ENCODE measurements at places on chromosomes 3 and 15. TPM values are rescaled to one million over a fixed set of nuclear protein-coding genes. Genes with fewer than 3 reads are reported as not detected.
A peak's percentile ranks its signal among the peaks of the same experiment; 100 is the strongest.

The RETNLB gene
- total RNA-seq: not detected

The TRANK1 gene
- 5.6 TPM for total RNA-seq

The CASR gene
- total RNA-seq: not detected

The NPAP1 gene
- total RNA-seq: not detected

The ADGRG7 gene
- not detected for total RNA-seq

GRCh38 chr15:100134586-100134985 lies 207.2 kb downstream of the ADAMTS17 start:
- DNase-seq: no peak

GRCh38 chr3:87033205-87033604 lies 42.3 kb upstream of the VGLL3 start:
- DNase-seq: no peak

DNA sequence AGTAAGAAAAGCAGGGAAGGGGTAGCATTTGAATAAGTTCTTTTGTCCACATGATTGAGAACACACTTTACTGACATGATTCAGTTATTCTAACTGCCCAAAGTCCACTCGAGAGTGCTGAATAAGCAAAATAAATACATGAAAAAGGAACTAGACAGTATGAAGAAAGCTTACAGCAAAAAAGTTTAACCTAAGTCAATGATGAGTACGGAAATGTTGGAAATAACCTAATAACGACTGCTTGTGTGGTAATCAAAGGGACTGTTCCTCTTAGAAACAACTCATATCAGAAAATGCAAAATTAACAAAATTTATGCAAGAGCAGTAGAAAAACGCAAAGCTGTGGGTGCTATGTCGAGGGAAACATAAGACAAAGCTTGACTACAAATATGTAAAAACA lies 36.6 kb downstream of the DMXL2 start:
- no peak for DNase-seq

DNA sequence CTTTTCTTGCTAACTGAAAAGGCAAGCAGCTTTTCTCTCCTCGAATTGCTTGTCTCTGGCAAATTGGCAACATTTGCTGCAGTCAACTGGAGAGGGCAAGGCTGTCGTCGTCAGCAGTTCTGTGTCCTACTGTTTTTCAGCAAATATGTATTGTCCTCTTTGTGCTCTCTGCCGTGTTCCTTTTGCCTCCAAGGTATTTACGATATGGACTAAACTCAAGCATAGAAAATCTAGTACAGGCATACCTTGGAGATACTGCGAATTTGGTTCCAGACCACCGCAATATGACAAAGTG lies 558 bp upstream of the SLC30A4 start:
- no peak for DNase-seq

DNA sequence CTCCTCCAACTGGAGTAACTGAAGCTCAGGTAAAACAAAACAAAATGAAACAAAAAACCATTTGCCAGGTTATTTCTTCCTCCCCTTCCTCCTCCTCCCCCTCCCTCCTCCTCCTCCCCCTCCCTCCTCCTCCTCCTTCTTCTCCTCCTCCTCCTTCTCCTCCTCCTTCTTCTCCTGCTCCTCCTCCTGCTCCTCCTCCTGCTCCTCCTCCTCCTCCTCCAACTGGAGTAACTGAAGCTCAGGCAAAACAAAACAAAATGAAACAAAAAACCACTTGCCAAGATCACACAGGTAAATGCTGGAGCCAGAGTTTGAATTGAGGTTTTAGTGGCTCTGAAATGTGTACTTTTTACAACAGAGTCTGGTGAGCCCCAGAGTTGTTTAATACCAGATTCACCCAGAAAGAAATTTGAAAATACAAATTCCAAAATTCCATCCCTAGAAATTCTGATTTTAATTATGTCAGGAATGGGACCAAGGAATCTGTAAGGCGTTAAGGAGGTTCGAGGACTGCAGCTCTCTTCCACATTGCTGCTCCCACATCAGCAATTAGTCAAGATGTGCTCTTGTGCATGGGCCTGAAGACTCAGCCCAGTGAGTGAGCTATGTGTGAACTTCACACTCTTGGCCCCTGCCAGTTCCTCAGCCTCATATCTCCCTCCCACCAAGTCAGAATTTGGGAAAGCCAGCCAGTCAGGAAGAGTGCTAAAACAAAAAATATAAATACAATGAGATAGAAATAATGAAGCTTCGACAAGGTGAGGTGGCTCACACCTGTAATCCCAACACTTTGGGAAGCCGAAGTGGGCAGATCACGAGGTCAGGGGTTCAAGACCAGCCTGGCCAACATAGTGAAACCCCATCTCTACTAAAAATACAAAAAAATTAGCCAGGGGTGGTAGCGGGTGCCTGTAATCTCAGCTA lies 31.6 kb upstream of the ZNF770 start:
- peak; percentile 37 for DNase-seq

GRCh38 chr3:14418296-14419250 lies 16.2 kb downstream of the SLC6A6 start:
- DNase-seq: no peak

- no peak for DNase-seq
Measured at GRCh38 chr3:110667216-110667615, 404.4 kb upstream of the NECTIN3 start.

DNA sequence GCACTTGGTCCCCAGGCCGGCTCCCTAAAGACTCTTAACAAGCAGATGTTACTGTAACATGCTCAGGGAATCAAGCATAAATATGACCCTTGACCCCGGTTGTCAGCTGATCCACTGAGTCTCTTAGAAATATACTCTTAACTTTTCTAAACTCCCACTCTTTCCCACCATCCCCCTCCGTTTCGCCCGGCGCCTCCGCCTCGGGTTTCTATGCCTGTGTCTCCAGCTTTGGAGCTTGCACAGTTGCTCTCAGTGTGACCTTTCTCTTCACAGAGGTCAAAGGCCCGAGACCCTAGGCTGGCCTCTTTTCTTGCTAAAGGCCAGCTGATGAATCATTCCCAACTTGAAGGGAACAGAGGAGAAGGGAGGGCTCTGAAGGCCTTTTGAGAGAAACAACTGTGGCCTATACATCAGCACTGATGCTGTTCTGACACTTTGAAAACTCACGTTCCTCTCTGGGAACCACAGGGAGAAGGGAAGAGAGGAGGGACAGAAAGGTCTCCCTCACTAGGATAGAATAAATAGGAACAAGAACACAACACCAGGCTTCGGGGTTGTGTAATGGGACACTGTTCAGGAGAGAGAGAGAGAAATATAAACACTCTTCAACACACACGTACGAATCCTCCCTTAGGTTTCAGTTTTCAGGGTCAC lies 484.5 kb upstream of the NR2F2 start:
- DNase-seq: no peak

DNA sequence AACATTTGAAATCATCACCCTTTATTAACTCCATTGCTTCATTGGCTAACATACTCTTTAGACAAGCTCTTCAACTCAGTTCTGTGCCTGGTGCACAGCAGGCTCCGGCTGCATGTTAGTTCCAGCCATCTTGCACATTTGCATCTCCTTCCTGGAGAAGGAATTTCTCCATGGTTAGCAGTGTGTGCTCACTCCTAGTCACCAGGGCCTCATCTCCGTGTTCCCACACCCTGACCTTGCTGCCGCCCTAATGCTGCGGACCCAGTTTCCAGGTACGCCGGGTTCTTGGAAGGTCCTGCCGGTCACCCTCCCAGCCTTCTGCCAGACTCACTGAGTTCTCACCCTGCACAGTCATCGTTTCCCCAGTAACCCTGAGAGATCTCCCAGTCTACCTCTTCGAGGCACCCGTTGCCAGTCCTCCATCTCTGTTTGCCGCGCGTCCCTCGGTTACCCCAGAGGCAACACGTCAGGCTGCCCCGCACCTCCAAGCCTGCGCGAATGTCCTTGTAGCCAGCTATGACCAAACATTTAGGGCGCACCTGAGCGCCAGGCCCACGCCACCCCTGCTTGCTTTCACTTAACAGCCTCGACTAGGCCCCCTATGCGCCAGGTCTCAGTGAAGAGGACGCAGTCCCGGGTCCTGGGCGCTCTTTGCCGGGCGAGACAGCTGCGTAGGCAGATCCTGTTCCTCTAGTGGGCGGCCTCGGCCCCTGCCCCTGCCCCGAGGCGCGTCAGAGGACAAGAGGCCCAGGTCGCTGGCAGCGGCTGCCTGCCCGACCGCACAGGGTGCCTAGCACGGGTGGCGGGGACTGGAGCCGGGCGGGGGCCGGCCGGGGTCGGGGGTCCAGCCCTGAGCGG lies 747 bp upstream of the ZNF592 start:
- peak; percentile 55 for DNase-seq

DNA sequence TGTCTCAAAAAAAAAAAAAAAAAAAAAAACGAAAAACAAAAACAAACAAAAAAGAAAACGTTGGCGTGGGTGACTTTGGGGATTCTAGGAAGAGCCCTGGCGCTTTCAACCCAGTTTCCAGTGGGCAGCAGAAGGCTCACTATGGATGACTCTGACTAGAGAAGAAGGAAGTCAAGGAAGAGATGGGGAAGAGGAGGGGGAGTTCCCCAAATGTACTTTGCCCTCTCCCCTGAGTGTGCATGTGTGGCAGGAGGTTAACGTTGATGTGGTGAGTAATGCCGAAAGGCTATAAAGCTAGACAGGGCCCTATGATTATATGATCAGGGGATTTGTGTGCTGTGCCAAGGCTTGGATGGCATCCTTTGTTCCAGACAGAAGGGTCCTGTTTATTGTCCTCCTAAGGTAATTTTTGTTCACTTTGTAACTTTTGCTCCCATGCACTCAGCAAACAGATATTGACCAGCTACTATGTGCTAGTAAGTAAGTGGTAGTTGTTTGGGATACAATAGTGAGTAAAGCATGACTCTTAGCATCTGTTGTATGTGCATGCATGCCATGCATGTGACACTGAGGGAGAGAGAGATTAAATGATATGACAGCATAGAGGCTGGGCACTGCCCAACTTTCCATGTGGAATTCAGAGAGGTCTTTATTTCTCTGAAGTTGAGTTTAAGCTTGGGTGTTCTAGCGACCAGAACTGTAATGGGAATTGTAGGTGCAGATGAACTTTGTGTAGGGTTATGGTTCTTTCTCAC lies 750 bp upstream of the HHLA2 start:
- no peak for DNase-seq

DNA sequence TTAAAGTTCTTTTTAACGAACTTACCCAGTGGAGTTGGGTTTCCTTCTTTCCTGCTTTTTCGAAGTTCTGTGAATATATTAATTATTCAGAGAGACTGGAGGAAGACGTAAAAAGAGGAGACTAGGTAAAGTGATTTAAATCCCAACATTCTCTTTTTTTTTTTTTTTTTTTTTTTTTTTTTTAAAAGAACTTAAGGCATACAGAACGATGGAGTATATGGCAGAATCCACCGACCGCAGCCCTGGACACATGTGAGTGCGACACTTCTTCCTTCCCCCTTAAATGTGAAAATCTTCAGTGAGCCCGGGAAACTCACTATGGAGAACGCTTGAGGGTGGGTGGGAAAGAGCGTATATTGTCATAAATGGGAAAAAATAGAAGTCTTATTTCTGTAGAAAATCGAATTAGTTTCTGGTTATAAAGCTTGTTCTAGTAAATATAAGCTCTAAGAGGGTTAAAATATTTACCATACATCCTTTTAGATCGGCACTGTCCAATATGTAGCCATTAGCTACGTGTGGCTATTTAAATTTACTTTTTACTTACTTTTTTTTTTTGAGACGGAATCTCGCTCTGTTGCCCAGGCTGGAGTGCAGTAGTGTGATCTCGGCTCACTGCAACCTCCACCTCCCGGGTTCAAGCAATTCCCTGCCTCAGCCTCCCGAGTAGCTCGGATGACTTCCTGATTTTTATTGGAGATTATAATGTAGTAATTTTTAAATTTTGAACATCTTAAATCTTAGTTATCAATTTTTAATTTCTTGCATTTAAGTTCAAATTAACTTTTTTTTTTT lies 892 bp downstream of the NMD3 start:
- DNase-seq: peak; percentile 12

DNA sequence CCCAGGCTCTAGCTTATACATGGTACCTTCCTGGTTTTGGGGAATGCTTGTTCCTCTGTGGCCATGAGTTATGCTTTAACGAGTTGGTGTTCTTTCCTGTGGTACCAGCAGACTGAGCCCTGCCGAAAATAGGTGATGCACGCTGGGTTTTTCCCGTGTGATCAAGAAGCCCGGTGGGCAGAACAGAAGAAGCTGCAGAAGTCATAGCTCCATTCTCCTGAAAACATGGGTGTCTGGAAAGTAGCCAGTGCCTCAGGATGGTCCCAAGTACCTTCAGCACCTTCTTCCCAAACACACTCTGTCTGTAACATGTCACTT lies 25.2 kb downstream of the MAPKBP1 start:
- DNase-seq: no peak
